ENCODE measurements at places on chromosomes 5 and 9.

DNA sequence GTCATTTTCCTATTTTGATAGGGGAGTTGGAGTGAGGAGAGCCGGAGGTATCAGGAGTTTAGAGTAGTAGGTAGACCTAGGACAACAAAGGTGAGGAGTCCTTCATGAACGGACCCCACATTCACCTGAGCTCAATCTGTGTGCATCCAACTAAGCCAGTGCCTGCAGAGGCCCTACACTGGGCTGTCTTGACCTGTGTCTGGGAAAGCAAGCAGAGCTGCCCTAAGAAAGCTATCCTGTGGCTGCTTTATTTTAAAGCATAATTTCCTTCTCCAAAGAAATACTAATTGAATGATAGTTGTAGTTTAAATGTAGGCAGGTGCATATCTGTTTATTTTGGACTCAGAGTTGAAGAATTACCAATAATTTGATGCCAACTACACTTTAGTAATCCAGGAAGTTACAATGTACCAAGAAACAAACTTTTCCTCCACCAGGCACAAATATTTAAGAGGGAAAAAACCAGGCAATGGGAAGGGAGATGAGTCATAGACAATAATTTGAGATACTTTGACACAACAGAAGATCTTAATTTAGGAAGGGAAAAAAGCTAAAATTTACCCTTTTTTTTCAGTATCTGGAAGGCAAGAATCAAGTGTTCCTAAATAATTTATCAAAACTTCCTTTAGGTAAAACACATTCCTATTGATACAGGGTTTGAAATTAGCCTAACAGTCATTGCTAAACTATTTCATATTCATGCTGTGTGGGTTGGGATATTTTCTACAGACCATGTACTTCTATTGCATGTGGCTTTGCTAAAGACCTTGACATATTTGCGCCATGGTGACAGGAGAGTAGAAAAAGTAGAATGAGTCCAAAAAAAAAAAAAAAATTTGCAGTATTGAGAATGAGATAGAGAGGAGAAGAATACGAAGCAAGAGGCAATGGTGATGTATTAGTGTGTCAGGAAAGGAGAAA lies 376.6 kb upstream of the TUSC1 start:
- no peak for DNase-seq

GRCh38 chr9:107358986-107359385 lies 75.9 kb downstream of the RAD23B start:
- DNase-seq, result no peak

- DNase-seq, result no peak
These were observed 103.5 kb downstream of the SPRY4 start for GRCh38 chr5:142221091-142221860.

- DNase-seq, result no peak
These were observed 101.1 kb downstream of the TMEM174 start for GRCh38 chr5:73274121-73274520.

- DNase-seq, result no peak
These were observed 104.3 kb upstream of the PITX1 start for GRCh38 chr5:135138116-135138850.

DNA sequence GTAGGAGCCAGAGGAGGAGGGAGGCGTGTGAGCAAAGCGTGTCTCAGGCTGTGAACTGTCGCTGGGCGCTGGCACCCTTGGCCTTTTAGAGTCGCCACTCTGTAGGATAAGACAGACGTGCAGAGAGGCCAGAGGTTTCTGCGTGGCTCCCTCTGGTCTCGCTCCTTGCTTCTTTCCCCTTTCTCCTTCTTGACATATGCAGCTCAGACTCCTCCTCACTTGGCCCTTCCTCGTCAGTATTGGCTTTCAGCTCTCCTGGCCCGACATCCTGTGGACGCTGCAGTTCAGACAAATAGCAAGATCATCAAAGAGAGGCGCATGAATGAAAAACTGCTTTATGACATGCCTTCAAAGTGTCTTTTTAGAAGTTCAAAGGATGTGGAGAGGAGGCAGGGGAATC lies 116.8 kb upstream of the SPRY4 start:
- no peak for DNase-seq

DNA sequence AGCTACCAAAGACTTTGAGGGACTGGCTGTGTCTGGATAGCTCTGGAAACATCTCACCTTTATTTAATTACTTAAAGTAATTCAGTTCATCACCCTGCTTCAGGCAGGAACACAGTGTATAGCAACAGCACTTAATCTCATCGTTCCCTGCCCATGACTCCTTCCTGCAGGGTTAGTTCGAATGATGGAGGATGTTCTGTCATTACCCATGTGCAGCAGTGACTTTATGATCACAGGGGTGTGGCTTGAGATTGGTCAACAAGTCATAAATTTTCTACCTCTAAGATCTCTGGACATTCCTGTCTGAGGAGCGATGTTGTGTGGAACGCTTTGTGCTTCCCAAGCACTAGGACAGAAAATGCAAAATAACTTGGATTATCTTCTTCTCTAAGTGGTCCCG lies 37.1 kb upstream of the PRUNE2 start:
- DNase-seq, result no peak

DNA sequence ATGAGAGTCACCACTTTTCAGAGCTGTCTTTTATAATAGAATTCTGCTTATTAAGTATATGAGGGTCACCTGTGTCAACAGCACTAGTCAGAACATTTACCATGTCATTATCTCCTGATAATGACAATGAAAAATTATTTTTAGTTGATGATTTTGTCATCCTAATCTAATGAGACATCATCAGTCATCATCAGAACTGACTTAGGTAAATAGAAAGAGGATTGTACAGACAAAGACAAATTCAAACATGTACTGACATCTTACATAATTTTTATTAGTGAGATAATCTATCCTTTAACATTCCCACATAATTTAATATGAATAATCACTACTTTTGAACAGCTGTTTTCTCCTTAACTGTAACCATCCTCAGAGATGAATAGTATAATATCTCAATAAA lies 22.6 kb downstream of the CDH9 start:
- no peak for DNase-seq

DNA sequence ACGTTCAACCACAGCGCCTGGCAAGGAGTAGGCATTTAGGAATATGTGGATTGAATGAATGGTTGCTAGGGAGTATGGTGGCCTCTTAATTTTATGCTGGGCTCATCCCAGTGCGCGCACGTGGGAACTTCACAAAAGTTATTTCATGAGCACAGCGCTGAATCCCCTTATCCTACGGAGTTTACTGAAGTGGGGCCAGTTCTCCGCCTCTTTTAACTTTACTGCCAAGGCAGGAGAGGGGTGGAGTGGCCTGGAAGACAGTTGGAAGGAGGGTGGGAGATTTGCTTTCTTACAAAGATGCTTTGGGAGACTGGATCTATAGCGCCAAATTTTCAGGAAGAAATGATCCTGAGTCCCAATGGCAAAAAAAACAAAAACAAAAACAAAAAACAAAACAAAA lies 326.5 kb downstream of the SH3GL2 start:
- no peak for DNase-seq

GRCh38 chr5:40374853-40375252 lies 304.9 kb upstream of the PTGER4 start:
- no peak for DNase-seq

DNA sequence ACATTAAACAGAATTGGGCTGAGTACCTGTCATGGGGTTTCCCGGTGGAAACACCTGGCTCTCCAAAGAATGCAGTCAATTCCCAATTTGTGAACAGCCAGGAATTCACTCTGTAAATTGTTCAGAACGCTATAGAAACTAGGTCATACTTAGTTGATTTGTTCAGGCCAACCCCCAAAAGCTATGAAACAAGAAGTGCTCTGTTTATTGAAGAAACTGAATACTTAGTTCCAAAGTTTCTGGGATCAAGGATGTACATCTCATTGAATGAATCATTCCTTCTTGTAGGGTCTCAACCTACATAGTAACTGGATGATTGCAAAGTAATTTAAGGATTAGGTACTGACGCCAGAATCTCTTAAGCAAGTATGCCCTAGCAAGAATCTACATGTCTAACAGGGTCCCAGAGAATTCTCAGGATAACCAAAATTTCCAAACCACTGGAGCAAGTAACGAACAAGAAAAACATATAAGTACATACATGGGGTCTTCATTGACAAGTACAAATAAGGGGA lies 659 bp upstream of the TUSC1 start:
- no peak for DNase-seq

DNA sequence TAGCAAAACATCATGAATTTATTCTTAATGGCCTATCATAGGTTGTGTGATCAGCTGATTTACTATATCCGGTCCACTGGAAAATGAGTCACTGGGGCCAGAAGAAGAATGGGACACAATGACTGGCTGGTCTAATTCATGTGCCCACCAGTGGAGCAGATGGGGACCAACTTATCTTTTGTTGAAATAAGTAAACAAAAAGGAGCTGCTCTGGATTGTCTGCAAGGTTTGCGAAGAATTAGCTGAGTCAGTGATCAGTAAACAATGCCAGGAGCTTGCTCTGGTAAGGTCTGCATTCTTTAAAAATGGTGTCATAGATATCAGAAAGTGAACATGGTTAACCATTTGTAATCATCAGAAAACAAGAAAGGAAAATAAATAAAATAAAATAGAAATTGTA lies 128.0 kb downstream of the RASEF start:
- no peak for DNase-seq

- no peak for DNase-seq
These were observed 217.7 kb upstream of the EDIL3 start for GRCh38 chr5:84602371-84602771.

- no peak for DNase-seq
These were observed 1410.5 kb upstream of the CDH18 start for GRCh38 chr5:21398511-21398910.

GRCh38 chr9:69175486-69175885 lies 1.4 kb downstream of the TJP2 start:
- DNase-seq, result no peak

GRCh38 chr9:70567511-70567910 lies 153.1 kb upstream of the KLF9 start:
- DNase-seq, result no peak

DNA sequence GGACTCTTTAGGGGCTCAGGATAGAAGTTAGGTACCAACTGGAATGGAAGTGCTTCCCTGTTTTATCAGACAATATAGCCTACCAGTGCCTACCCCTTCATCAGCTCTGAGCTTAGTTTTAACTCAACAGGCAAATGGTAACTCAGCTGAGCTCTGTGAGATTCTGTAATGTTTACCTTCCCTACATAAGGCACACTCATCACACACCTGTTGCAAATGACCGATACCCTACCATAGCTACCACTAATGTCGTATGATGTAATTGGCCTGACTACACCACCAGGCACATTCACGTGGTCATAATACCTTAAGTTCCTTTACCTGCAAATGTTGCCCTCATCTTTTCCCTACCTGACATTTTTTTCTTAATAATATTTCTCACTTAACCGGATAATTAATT lies 254.8 kb downstream of the ADGRV1 start:
- no peak for DNase-seq

- no peak for DNase-seq
These were observed 60.1 kb downstream of the LMX1B start for GRCh38 chr9:126673689-126674364.

GRCh38 chr9:133509179-133510083 lies 15.3 kb downstream of the MYMK start:
- DNase-seq, result no peak

GRCh38 chr9:33452828-33453271 lies 5.5 kb upstream of the AQP3 start:
- DNase-seq, result peak; percentile 31

DNA sequence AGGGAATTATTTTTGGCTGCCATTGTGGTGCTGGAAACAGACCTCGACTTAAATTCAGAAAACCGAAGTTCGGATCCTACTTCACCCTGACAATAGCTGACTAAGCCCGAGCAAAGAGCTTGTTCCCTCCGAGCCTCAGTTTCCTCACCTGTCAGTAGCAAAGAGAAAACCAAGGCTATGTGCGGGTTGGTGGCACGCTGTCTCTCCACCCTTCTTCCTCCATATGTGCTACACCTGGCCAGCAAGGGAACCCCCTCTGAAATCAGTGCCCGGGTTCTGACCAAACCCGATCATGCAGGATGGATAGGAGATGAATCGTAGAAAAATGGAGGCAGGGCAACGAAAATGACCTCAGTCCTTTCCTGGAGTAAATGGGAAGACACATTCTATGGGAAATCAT lies 16.7 kb upstream of the MSX2 start:
- no peak for DNase-seq

DNA sequence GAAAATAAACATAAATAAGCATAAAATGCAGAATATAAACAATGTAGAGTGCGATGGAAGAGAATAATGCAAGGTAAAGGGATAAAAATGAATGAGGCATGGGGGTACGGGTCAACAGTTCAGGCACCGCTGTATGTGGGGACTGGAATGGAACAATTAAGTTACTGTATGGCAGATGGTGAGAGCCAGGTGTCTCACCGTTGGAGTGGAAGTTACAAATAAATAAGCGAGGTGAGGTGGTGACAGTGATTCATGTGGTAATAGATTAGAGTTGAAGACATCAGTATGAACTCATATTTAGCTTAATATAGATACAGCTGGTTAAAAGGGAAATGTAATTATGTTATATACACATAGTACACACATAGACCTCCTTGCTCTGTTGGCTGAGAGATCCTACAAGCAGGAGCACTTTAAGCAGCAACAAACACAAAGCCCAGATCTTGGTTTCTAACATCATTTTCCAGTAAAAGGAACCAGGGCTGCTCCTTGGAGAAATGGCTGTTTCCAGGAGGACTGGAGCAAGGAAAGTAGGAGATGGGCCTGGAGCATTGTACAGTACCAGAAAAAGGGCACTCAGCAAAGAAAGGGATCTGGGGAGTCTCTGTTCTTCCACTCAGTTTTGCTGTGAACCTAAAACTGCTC lies 2.4 kb upstream of the OMD start:
- DNase-seq, result no peak

DNA sequence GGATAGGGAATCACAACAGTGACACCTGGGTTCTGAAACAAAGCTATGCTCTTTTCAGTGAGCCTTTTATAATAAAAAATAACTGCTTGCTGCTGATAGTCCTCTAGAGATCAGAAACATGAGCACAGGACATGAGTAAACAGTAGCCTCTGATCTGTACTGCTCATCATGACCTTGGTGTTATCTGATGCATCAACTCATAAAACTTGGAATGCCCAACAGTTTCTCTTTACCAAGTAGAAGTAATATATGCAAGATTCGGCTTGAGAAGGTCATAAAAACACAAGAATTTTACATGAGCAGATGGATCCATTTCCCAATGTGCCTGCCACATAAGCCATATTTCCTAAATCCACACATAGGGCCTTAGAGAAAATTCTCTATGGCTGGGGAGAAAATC lies 318.3 kb upstream of the GRAMD2B start:
- DNase-seq, result no peak

- DNase-seq, result no peak
These were observed 37.4 kb downstream of the MEGF9 start for GRCh38 chr9:120676767-120677402.

DNA sequence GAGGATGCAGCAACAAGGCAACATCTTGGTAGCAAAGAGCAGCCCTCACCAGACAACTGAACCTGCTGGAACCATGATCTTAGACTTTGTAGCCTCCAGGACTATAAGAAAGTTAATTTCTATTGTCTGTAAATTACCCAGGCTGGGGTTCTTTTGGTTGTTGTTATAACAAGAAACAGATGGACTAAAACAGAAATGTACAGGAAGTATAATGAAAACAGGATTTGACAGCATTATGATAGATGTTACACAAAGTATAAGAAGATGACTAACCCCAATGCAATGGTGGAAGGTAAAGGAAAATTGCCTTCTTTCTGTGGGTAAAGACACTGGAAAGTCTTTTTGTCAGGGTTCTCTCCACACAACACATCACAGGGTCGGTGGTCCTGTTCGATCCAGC lies 204.2 kb downstream of the SGCD start:
- DNase-seq, result no peak
